Tibial artery (tissue), 4 donors: ENCODE measurements at places on chromosomes 16 and 17.
A peak's percentile ranks its signal among the peaks of the same experiment; 100 is the strongest.

- DNase-seq: no peak
- no peak overlapping the region for H3K27ac ChIP-seq
Measured at GRCh38 chr17:12509801-12510200, 155.9 kb upstream of the MYOCD start.

DNA sequence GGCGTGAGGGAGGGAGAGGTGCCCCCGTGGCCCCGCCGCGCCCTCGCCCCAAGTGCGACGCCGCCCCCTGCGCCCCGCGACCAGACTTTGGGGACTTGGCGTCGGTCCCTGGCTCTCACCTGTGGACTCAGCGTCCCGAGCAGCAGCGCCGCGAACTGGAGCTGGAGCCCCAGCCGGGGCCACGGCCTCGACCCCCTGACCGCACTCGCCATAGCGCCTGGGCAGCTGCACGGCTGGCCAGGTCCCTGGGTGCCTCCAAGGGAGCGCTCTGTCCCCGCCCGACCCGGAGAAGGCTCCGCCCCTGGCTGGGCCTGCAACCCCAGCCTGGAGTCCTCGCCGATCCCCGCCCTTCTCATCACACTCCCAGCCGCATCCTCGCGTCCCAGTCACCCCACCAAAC is at the start of gene ERN2:
TSS of gene ERN2 (minus strand) at position 247 of the 400 bp plus-strand sequence. CDS start at position 212, 35 bp downstream.
- no peaks in the 10 kb centered on the region for H3K4me1 ChIP-seq
- H3K36me3 ChIP-seq: no peaks in the 10 kb centered on the region
- no peak within 1 kb of the TSS for H3K4me3 ChIP-seq

- peaks cover 3% of the 10 kb centered on the region for H3K27me3 ChIP-seq
- no peak overlapping the region for H3K4me3 ChIP-seq
- H3K36me3 ChIP-seq: no peaks in the 10 kb centered on the region
- no peaks in the 10 kb centered on the region for H3K4me1 ChIP-seq
- H3K27ac ChIP-seq: no peak overlapping the region
Measured at GRCh38 chr17:72387969-72388368, 267.1 kb downstream of the SOX9 start.

- H3K4me3 ChIP-seq: no peak overlapping the region
- no peaks in the 10 kb centered on the region for H3K4me1 ChIP-seq
- H3K36me3 ChIP-seq: no peaks in the 10 kb centered on the region
- H3K27me3 ChIP-seq: no peaks in the 10 kb centered on the region
Measured at GRCh38 chr17:45954914-45955313, 44.1 kb upstream of the STH start.

GRCh38 chr17:75998327-75998795 is 2.3 kb upstream of the CDK3 start:
- no peak overlapping the region for H3K27ac ChIP-seq
- no peak overlapping the region for H3K4me3 ChIP-seq
- H3K36me3 ChIP-seq: peaks cover 10% of the 10 kb centered on the region

- H3K4me3 ChIP-seq: no peak overlapping the region
- no peak overlapping the region for H3K27ac ChIP-seq
- peaks cover 28% of the 10 kb centered on the region for H3K36me3 ChIP-seq
- peaks cover 6% of the 10 kb centered on the region for H3K4me1 ChIP-seq
- DNase-seq: no peak
Measured at GRCh38 chr17:28925912-28926365, 23.1 kb upstream of the DHRS13 start.

GRCh38 chr17:35051183-35051578 is 12.3 kb downstream of the RFFL start:
- no peak overlapping the region for H3K4me3 ChIP-seq
- H3K36me3 ChIP-seq: no peaks in the 10 kb centered on the region
- DNase-seq: no peak
- no peaks in the 10 kb centered on the region for H3K27me3 ChIP-seq
- no peaks in the 10 kb centered on the region for H3K4me1 ChIP-seq

DNA sequence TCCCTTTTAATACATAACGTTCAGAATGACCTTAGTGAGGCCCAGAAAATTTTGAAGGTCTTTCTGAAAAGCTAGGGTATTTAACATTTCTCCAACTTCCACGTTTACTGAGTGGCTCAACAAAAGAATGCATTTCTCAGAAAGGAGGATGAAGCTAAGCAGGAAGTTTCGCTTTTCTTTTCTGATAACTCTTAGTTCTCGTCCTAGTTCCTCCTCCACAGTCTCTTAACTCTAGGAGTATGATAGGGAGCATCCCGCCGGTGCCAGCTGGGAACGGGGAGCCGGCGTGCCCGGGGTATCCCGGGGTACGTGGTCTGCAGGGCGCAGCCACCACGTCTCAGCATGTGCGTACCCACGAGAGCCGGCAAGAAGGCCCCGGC is 363 bp downstream of the KARS1 start:
- H3K27me3 ChIP-seq: no peaks in the 10 kb centered on the region
- H3K4me1 ChIP-seq: no peaks in the 10 kb centered on the region
- no peak for DNase-seq
- H3K27ac ChIP-seq: peak overlapping the region; percentile 99
- peak overlapping the region; percentile 81 for H3K4me3 ChIP-seq

GRCh38 chr16:58016840-58017446 is 8.6 kb upstream of the MMP15 start:
- H3K4me3 ChIP-seq: no peak overlapping the region
- H3K27ac ChIP-seq: no peak overlapping the region
- H3K36me3 ChIP-seq: peaks cover 1% of the 10 kb centered on the region
- H3K27me3 ChIP-seq: no peaks in the 10 kb centered on the region
- DNase-seq: no peak
- H3K4me1 ChIP-seq: no peaks in the 10 kb centered on the region

- no peak for DNase-seq
- no peaks in the 10 kb centered on the region for H3K27me3 ChIP-seq
- peaks cover 88% of the 10 kb centered on the region for H3K36me3 ChIP-seq
Measured at GRCh38 chr16:56833243-56833970, 31.6 kb upstream of the SLC12A3 start.

DNA sequence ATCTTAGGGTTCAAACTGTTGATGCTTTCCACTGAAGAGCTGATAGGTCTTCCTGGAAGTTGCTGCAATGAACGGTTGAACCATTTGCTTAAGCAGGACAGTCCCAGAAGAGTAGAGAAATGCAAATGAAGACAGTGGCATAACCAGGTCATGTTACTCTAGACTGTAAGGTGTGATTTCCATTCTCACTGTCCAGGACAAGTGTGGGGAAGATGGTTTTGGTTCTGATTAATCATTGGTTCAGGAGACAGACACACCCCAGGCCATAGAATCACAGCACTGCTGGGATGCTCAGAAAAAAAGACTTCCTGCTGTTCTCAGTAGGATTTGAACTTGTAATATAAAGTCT is 34.8 kb upstream of the XYLT2 start:
- no peaks in the 10 kb centered on the region for H3K4me1 ChIP-seq
- H3K4me3 ChIP-seq: no peak overlapping the region
- no peaks in the 10 kb centered on the region for H3K27me3 ChIP-seq
- no peak overlapping the region for H3K27ac ChIP-seq
- no peak for DNase-seq

GRCh38 chr16:13313351-13313750 is 412.0 kb downstream of the SHISA9 start:
- no peaks in the 10 kb centered on the region for H3K4me1 ChIP-seq
- no peak for DNase-seq
- no peaks in the 10 kb centered on the region for H3K36me3 ChIP-seq

DNA sequence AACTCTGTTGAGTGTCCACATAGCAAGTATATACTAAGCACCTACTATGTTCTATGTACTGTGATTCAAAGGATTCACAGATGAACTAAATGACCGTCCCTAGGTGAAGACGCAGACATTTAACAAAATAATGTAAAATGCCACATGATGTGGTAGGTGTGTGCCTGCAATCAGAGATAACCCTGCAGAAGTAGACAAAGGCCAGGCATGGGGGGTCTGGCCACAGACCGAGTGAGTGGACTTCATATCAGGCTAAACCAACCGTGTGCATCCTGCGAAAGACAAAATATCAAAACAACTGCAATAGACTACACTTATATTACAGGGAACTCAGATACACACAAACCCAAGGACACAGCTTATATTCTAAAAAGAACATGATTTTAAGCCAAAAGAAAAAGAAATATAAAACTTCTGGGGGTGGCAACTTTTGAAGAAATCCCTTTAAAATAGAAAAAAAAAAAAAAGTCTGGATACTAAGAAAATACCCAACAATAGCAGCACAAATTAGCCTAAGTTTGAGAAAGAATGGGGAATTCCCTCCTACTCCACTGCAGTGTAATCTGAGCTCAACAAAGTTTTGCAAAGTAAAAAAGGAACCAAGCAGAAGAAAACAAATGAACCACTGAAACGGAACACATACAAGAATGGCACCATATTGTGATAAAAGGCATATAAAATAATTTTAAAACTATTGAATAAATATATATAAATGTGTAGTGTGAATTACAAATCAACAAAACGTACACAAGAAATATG is 12.3 kb downstream of the HSDL1 start:
- no peaks in the 10 kb centered on the region for H3K4me1 ChIP-seq
- H3K27me3 ChIP-seq: no peaks in the 10 kb centered on the region
- DNase-seq: no peak
- no peak overlapping the region for H3K4me3 ChIP-seq
- H3K27ac ChIP-seq: no peak overlapping the region
- H3K36me3 ChIP-seq: peaks cover 28% of the 10 kb centered on the region

DNA sequence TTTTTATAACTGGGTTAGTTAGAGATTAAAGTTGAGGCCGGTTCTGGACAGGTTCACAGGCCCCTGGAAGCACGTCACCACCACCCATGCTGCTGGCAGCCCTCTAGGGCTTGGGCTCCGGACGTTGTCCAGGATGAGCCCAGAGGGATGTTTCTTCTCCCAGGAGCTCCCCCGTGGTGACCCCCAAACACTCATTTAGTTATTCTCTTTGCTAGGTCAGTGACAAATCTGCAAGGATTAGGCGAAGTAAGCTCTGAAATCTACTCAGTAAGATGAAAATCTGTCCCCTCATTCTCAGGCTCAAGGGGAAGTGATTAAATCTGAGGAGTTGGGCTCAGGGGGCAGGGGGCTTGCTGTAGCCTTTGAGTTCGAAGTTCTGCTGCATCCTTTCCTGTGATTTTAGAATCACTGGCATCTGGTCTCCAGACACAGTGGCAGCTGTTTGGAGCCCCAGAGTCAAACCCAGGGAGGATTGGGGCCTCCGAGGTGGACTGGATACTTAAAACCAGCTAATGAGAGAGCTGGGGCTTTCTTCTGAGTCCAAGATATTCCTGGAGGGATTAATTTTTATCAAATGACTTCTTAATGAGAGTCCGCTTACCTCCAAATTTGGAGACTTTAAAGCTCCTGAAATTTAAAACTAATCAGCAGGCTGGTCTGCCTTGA is 49.2 kb upstream of the HS3ST2 start:
- no peaks in the 10 kb centered on the region for H3K4me1 ChIP-seq
- H3K36me3 ChIP-seq: no peaks in the 10 kb centered on the region
- peak overlapping the region; percentile 60 for H3K27ac ChIP-seq
- DNase-seq: no peak
- H3K4me3 ChIP-seq: no peak overlapping the region
- no peaks in the 10 kb centered on the region for H3K27me3 ChIP-seq

GRCh38 chr17:488993-489757 is 136.6 kb upstream of the RPH3AL start:
- no peak for DNase-seq
- peak overlapping the region; percentile 69 for H3K4me3 ChIP-seq
- H3K36me3 ChIP-seq: no peaks in the 10 kb centered on the region
- H3K27me3 ChIP-seq: no peaks in the 10 kb centered on the region
- peak overlapping the region; percentile 38 for H3K27ac ChIP-seq
- H3K4me1 ChIP-seq: peaks cover 24% of the 10 kb centered on the region

DNA sequence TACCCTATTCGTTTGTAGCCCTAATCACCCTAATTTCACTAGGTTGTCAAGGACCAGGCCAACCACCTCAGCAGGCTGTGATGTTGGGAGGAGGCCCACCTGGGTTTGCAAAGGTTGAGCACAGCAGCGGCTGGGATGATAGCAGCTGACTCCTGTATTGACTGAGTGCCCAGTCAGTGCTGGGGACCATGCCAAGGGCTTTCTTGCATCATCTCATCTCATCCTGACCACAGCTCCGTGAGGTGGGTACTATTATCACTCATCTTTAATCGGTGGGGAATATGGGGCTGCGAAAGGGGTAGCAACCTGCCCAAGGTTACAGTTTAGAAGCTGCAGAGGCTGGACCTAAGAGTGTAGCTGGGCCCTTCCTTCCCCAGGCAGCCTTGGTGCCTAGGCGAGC is 11.7 kb downstream of the ATPAF2 start:
- no peak overlapping the region for H3K27ac ChIP-seq
- peak; percentile 24 for DNase-seq
- no peak overlapping the region for H3K4me3 ChIP-seq
- peaks cover 42% of the 10 kb centered on the region for H3K36me3 ChIP-seq
- H3K27me3 ChIP-seq: no peaks in the 10 kb centered on the region

GRCh38 chr16:64440421-64440831 is 681.4 kb downstream of the CDH11 start:
- no peaks in the 10 kb centered on the region for H3K4me1 ChIP-seq
- DNase-seq: peak; percentile 27
- no peaks in the 10 kb centered on the region for H3K27me3 ChIP-seq

GRCh38 chr17:68459037-68459639 is 1.8 kb upstream of the WIPI1 start:
- peaks cover 15% of the 10 kb centered on the region for H3K4me1 ChIP-seq
- H3K36me3 ChIP-seq: no peaks in the 10 kb centered on the region
- DNase-seq: no peak
- no peak overlapping the region for H3K4me3 ChIP-seq

GRCh38 chr16:84815462-84815861 is 4.3 kb upstream of the CRISPLD2 start:
- no peak overlapping the region for H3K4me3 ChIP-seq
- H3K27me3 ChIP-seq: no peaks in the 10 kb centered on the region
- peak; percentile 57 for DNase-seq
- H3K36me3 ChIP-seq: no peaks in the 10 kb centered on the region
- peaks cover 7% of the 10 kb centered on the region for H3K4me1 ChIP-seq

DNA sequence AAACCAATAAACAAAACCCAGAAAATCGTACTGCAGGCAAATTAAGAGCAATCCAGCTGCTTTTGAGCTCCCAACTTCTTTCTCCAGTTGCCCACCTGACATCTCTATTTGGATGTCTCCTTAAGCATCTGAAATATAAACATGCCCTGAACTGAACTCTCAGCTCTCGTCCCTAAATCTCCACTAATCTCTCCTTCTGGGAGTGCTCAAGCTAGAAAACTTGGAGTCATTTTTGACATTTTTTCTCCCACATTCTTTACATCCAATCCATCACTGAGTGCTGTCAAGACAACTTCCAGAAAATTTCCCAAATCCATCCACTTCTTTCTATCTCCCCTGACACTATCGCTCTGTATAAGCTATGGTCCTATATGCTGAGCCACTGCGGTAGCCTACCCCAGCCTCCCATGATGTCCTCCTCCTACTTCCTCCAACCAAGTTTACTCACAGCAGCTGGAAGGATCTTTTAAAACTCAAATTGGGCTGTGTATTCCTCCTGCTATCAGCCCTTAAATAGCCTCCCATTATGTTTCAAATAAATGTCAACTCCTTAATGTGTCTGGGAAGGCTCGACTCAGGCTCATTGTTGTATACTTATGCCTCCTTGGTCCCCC is 53.1 kb downstream of the HS3ST3B1 start:
- no peaks in the 10 kb centered on the region for H3K4me1 ChIP-seq
- H3K27ac ChIP-seq: no peak overlapping the region
- no peak for DNase-seq

- no peaks in the 10 kb centered on the region for H3K27me3 ChIP-seq
- no peaks in the 10 kb centered on the region for H3K4me1 ChIP-seq
- no peaks in the 10 kb centered on the region for H3K36me3 ChIP-seq
Measured at GRCh38 chr16:75065149-75065505, 51.5 kb downstream of the LDHD start.
